ENCODE measurements at places on chromosomes 5 and 9.
A peak's percentile ranks its signal among the peaks of the same experiment; 100 is the strongest.

DNA sequence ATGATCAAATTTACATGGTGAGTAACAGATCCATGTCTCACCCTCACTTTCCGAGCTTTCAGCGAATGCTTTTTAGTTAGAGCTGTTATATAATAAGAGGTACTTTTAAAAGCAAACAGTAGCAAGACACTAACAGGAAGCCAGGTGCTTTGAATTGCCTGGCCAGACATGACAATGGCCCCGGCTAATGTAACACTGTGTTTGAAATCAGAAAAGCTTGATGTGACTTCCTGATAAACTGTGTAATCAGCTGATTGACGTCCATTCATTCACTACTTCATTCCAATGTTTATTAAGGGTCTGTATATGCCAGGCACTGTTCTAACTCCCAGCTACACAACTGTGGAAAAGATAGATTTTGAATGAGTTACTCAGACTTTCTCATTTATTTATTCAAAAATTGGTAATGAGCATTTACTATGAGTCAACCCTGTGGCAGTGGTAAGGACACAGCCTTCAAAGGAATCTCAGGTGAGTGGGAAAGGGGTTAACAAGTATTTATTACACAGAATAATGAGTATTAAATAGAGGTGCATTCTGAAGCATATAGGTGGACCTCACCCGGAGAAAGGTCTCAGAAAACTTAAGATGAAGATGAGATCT, 26.6 kb downstream of the DPYSL3 start:
- DNase-seq, result no peak
- no peaks in the 10 kb centered on the region for H3K36me3 ChIP-seq
- no peak overlapping the region for H3K27ac ChIP-seq
- no peak overlapping the region for H3K4me3 ChIP-seq
- H3K4me1 ChIP-seq, result peaks cover 4% of the 10 kb centered on the region

DNA sequence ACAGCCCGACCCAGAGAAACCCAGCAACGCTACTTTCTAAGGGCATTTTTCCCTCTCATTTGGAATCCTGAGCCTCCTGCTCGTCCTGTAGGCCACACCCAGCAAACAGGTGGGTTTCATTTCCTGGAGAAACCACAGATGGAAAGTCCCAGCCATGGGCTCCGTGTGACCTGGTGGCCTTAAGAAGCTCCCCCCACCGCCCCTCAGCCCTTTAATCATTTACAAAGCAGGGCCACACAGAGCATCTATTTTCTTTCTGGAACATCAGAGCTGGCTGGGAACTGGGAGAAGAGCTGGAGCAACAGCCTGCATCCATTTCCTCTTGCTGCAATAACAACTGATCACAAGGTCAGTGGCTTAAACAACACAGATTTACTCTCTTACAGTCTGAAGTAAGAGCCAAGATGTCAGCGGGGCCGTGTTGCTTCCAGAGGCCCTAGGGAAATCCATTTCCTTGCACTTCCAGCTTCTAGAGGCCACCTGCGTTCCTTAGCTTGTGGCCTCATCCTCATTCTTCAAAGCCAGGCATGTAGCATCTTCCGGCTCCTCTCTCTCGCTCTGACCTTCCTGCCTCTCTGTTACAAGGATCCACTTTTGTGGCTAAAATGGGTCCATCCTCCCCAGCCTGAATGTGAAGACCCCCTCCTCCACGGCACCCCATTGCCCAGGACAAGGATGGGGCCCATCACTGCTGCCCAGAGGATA, 40.5 kb downstream of the C9orf50 start:
- H3K4me1 ChIP-seq, result peaks cover 53% of the 10 kb centered on the region
- H3K27ac ChIP-seq, result peak overlapping the region; percentile 51
- H3K36me3 ChIP-seq, result no peaks in the 10 kb centered on the region
- DNase-seq, result peak; percentile 64

DNA sequence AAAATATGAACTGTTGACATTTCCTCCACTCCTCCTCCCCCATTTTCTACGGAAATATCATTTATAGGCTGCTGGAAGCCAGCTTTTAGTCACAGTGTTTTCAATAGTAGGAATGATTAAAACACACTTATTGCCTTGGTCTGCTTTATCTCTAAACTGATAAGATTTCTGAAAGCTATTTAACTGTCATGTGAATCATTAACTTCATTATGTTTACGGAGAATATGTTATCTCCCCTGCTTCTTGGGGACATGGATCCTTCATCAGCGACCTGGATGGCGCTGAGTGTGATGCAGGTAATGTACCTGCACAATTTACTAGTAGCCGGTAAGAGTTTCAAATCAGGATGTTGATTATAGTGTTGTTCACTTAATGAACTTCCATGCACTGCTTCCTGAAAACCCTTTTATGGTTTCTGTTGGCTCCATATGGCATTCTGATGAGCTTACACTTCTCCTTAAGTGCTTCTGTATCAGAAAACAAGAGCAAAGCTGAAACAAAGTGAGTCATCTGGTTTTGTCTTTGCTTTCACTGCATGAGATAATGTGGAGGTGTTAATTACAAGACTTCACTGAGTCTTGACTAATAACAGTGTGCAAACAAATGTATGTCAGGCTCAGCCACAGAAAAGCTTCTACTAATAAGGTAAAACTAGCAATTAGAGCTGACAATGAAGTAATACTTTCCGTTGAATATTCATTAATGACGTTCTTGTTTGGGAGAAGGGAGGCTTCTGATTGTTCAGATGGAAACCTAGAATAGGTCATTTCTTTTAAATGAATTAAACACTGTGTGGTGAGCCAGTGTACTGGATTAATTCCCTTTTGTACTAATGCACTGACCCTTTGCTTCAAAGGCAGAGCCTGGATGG, 162.4 kb upstream of the ZNF608 start:
- H3K27ac ChIP-seq, result peak overlapping the region; percentile 51
- DNase-seq, result peak; percentile 75
- H3K27me3 ChIP-seq, result no peaks in the 10 kb centered on the region
- H3K4me3 ChIP-seq, result no peak overlapping the region
- peaks cover 41% of the 10 kb centered on the region for H3K4me1 ChIP-seq

- DNase-seq, result no peak
- H3K4me1 ChIP-seq, result no peaks in the 10 kb centered on the region
- no peaks in the 10 kb centered on the region for H3K27me3 ChIP-seq
- H3K4me3 ChIP-seq, result no peak overlapping the region
- H3K27ac ChIP-seq, result no peak overlapping the region
Measured at GRCh38 chr5:173862047-173862477, 26.1 kb upstream of the CPEB4 start.

DNA sequence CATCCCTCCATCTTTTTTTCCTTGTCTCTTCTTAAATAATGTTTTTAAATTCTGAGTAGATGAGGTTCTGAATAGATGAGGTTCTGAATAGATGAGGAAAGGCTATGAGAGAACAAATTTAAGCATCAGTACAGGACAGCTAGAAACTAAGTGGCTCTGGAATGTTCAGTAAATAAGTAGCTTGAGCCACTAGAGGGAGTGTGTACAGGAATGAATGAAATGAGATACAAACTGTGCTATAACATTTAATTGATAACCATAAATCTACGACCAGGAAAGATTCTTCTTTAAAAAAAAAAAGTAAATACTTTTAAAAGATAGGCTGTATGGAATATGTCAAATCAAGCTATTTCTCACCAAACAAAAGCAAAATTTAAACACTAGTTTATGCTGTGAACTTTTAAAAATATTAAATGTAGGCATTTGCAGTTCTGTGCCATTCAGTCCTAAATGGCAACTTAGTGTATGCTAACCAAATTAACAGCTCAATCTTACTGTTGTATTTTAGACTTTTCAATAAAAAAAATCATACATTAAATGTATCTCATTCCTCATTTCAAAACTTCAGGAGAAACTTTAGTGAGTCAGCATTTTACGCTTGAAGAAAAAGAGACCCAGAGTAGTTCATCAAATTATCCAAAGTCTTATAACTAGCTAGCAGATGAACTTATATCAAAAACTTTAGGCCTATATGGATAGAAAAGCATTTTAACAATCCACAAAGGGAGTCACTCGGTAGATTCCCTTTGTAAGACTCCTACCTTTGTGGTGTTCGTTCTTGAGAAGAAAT, 70.4 kb upstream of the SNX2 start:
- DNase-seq, result no peak
- H3K27me3 ChIP-seq, result no peaks in the 10 kb centered on the region

DNA sequence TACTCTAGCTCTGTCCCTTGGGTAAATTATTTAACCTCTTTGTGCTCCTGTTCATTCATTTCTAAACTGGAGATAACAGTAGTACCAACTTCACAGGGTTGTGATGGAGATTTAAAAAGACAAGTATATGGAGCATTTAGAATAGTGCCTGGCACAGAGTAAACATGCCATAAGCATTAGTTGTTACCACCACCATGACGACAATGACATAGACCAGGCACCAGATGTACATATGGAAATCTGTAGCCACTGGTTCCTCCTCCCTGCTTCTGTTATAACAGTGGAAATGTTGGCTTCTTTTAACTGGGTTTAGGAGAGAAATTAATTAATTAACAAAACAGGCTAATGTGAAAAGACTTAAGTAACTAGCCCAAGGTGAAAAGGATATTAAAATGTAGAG, 217.5 kb downstream of the DENND1A start:
- DNase-seq, result no peak
- no peak overlapping the region for H3K27ac ChIP-seq
- peaks cover 22% of the 10 kb centered on the region for H3K4me1 ChIP-seq
- H3K27me3 ChIP-seq, result no peaks in the 10 kb centered on the region

- DNase-seq, result no peak
- H3K27ac ChIP-seq, result no peak overlapping the region
- no peak overlapping the region for H3K4me3 ChIP-seq
- no peaks in the 10 kb centered on the region for H3K36me3 ChIP-seq
Measured at GRCh38 chr9:128043467-128043868, 23.7 kb downstream of the NAIF1 start.
